ENCODE measurements at places on chromosomes 13 and 19. TPM values are rescaled to one million over a fixed set of nuclear protein-coding genes. Genes with fewer than 3 reads are reported as not detected.

Gene FBN3
- not detected for total RNA-seq

Gene VSTM2B
- total RNA-seq: not detected

Gene SIGLEC14
- not detected for total RNA-seq

Gene KLK8
- total RNA-seq: 8.7 TPM

Gene IL4I1
- total RNA-seq: 1.1 TPM

Gene FAM216B
- total RNA-seq: not detected

Gene USHBP1
- 0.08 TPM for total RNA-seq

Measured in HT-29 (cell line).